Right renal pelvis (tissue), 4 donors: ENCODE measurements at places on chromosomes 3 and 15.

GRCh38 chr3:85652360-85652759, 693.6 kb downstream of the CADM2 start:
- no peak for DNase-seq

- no peak for DNase-seq
These were observed 363.4 kb downstream of the GAP43 start for GRCh38 chr3:115986555-115987207.

- no peak for DNase-seq
These were observed 63.9 kb downstream of the ETV5 start for GRCh38 chr3:186044968-186045367.

DNA sequence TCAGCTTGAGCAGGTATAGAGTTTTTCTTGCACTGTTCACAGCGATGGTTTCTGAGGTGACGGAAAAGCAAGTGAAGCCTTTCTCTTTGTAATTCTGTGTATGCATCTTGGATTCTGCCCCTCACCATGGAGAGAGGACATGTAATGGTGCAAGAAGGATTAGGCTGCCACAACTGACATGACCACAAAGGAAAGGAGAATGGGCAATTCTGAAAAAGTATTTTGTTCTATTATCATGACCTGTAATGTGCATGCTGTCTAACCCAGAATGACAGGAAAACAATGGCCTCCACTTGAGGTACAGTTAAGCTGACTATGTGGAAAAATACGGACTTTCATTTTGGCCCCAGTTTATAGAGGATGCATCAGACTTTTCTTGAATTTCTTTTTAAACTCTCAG, 226.9 kb downstream of the IL5RA start:
- DNase-seq, result no peak

DNA sequence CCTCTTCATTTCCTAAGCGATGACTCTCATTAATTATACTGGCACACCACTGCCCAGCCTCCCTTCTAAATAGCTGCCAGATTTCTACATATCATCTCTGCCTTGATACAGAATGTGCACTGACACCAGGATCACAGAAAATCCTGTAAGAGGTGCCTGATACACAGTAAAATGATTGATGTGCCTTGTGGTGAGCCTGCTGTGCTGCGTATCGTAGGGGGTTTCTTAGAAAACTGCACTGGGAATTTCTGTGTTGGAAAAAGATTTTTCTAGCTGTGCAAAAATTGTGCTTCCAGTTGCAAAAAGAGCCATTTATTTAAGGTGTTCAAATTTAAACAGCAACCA, 3.0 kb upstream of the PLCH1 start:
- DNase-seq, result no peak

GRCh38 chr3:137988152-137988551, 21.8 kb upstream of the CLDN18 start:
- no peak for DNase-seq

DNA sequence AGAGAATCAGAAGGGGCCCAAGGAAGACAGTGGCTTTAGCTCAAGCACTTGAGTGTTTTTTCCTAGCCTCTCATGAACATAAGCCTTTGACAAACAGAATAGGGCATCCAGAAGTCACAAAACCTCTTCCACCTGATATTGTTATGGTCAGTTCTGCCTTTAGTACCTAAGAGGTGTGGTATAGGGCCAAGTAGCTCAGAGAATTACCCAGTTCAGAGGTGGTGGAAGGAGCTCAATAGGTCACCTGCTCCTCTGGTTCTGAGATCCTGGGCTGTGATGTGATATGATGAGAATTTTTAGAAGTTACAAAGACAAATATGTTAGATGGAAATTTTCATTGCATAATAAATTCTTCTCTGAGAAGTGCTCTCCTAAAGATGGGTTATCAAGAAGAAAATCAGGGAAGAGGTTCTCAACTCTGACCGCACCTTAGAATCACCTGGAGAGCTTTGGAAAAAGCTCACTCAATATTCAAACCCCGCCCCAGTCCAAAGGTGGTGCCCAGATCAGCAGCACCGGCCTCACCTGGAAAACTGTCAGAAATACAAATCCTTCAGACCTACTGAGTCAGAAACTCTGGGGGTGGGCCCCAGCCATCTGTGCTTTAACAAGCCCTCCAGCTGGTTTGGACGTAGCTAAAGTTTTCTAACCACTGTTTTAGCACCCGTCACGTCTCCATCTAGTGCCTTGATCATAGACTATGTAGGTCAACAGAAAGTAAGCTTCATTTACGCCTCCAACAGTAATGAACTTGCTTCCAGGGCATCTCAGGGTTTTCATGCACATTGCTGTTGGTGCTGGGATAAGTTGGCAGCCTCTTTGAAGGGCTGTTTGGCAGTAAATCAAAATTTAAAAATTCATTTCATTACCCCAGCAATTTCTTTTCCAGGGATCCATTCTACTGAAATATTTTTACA, 101.3 kb downstream of the MYH15 start:
- no peak for DNase-seq

DNA sequence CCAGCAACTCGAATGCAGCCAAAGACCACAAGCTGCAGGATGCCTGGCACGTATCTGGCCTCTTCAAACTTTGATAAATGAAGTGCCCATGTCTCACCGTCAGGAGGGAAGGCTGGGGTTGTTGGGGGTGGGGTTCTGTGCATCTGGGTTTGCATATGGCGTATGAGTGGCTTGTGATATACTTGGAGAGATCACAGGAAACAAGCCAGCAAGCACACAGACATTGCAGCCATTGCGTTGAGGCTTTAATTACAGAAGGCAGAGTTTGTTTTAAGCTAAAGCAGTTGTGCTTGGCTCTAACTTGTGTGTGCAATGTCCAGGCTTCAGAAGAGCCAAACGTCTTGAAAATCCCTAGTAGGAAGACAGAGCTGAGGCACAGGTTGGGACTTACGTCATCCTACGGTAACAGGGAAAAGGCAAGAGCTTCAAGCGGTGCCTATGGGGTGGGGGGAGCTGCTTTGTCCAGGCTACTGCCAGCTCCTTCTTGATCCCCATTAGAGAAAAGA, 109.2 kb downstream of the ASB7 start:
- DNase-seq, result no peak

GRCh38 chr3:123552095-123552714, 32.6 kb downstream of the HACD2 start:
- no peak for DNase-seq

GRCh38 chr3:157501863-157502262, 1.4 kb downstream of the VEPH1 start:
- no peak for DNase-seq
